ENCODE measurements at places on chromosomes 5 and 9.

DNA sequence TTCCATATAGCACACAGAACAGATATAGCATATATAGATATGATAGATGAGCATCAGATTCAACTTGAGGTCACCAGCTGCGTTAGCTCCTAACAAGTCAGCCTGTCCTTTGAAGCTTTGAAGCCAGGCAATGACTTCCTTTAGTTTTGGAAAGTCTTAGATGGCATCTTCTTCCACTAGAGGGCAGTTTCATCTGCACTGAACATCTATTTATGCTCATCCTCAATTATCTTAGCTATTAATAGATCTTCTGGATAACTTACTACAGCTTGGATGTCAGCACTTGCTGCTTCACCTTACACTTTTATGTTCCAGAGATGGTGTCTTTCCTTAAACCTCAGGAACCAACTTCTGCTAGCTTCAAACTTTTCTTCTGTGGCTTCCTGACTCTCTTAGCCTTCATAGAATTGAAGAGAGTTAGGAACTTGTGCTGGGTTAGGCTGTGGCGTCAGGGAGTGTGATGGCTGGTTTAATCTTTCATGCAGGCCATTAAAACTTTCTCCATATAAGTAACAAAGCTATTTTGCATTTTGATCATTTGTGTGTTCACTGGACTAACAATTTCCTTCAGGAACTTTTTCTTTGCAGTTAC is 1401.4 kb downstream of the EFNA5 start:
- no peak for DNase-seq

DNA sequence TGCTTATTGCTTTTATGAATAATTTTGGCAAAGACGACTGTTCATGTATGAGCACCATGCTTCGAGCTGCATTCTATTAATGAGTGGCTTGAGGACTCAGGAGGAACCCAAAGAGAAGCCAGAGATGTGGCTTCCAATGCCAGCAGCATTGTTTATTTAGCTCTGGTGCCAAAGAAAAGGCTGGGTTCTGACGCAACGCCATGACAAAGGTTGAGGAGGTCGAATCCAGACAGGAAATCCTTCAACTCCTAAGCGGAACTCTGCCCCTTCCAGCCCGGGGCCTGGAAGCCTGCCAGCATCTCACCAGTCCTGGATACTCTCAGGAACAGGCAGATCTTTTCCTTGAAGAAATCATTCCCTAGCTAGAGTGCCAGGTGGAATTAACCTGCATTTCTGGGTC is 104.4 kb downstream of the ARHGAP26 start:
- peak; percentile 71 for DNase-seq

DNA sequence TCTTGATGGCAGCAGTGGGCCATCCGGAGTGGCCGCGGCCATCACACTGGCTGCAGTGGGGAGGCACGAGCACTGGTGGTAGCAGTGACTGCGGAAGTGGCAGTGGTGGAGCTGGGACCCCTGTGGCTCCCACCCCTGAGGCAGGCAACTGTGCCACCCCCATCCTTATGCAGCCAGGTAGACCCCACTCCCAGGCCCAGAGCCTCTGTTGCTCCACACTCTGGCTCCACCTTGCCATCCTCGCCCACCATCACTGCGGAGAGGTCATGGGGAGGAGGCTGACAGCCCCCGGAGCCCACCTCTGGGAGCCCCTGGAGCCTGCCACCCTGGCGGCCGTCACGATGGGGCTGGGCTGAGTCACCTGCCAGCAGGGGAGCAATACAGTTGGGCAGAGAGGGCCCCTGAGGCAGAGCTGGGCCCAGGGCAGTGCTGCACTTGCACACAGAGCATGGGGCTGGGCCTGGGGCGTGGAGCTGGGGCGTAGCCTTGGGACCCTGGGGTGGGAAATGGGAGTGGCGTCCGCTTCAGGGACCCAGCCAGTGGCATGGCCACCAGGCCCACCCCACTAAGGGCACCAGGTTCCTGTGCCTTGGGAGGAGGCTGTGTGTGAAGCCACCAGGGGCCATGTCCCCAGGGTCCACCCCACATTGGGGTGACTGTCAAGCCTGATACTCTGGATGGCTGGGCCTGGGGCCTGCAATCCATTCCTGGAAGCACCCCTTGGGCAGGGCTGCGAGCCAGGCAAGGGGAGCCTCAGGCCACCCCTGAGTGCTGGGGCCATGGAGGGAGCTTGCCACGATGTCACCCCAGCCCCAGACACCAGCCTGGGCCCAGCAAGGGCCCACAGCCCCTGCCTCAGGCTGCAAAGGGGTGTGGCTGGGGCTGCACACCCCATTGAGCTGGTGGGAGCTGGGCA is 7.7 kb downstream of the AMBP start:
- DNase-seq = no peak

DNA sequence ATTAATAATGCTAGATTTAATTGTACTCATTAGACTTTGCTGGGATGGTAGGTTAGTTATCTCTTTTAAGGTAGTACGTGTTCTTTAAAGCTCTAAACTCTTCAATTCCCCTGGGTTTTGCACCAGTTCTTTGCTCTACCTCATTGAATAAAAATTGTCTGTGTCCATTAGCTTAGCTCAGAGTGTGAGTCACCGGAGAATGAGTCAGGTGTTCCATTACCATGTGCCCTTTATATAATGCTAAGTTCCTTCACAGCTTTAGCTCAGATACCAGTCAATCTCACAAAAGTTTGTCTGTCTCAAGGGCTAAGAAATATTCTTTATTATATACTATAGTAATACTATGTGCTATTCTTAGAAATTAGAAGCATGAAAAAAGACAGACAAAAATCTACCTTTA is 339.4 kb downstream of the PRELID2 start:
- DNase-seq = no peak

- no peak for DNase-seq
Measured at GRCh38 chr5:72112389-72112788, 5.1 kb downstream of the MAP1B start.

Data from SHP77 treated with DMSO at 0.1 percent for 48 hours (cell line).